ENCODE measurements at places on chromosomes 12 and 14. TPM values are rescaled to one million over a fixed set of nuclear protein-coding genes. Genes with fewer than 3 reads are reported as not detected.

The PLCZ1 gene
- not detected for total RNA-seq

The NGB gene
- total RNA-seq, result not detected

The SRRM4 gene
- 10.8 TPM for total RNA-seq

The CD163 gene
- not detected for total RNA-seq

The DNAH10 gene
- 2.0 TPM for total RNA-seq

GRCh38 chr14:54355698-54356097 is 41.1 kb upstream of the CDKN3 start:
- DNase-seq, result no peak

GRCh38 chr12:22577667-22578066 is 33.3 kb upstream of the C2CD5 start:
- DNase-seq, result no peak

DNA sequence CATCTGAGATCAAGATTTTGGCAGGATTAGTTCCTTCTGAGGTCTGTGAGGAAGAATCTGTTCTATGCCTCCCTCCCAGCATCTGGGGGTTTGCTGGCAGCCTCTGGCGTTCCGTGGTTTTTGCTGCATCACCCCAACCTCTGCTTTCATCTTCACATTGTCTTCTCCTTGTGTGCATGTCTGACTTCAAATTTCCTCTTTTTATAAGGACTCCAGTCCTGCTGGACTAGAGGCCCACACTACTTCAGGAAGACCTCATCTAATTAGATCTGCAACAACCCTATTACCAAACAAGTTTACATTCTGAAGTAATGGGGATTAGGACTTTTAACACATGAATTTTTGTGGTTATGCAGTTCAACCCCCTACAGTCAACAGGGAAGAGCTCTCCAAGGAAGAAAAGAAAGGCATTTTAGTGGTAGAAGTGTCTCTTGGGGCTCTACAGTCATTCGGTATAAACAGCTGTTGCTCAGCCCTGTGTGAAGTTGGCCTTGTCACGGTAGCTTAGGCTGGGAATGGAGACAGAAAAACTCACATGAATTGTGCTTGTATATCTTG is 89.7 kb downstream of the CAND1 start:
- DNase-seq, result no peak

DNA sequence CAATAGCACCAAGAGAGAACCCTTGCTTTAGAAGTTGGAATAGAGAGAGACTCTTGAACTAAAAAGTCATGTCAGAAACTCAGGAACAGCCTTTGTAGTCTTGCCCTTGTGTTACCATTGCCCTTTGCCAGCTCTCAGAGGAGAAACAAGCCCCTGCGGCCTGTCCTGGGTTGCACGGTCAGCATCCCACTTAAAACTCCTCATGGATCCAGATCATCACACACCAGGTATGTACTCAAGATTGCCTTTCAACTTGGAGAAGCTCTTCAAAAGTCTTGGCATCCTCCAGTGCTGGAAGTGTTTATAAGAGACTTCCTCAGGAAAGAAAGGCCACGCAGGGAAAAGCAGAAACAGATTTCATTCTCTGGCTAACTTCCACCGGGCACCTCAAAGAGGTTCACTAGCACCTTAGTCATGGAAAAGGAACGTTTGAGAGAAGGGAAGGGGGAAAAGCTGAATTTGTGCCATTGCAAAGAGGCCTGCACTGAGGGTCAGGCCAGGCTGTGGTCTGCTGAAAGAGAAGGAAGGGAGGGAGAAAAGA is 594.2 kb downstream of the MED13L start:
- no peak for DNase-seq

- DNase-seq, result no peak
Measured at GRCh38 chr12:50572287-50572686, 67.5 kb downstream of the DIP2B start.

- no peak for DNase-seq
Measured at GRCh38 chr14:101858791-101859537, 97.5 kb downstream of the PPP2R5C start.

DNA sequence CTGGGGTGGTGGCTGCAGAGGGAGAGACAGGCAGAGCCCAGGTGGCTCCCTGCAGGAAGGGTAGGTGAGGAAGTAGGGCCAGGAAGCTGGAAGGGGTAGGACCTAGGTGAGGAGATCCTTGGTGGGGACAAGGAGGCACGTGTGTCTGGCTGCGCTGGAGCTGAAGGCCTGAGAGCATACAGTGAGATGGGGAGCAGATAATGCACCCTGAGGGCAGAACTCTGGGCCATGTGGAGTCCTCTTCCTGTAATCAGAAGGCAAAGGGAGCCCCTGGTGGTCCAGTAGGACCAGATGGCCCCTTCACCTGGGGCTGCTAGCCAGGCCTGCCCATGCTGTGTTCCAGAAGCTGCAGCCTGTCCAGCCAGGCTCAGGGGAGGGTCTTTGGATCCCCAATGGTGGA is 15.3 kb upstream of the KRT80 start:
- no peak for DNase-seq

DNA sequence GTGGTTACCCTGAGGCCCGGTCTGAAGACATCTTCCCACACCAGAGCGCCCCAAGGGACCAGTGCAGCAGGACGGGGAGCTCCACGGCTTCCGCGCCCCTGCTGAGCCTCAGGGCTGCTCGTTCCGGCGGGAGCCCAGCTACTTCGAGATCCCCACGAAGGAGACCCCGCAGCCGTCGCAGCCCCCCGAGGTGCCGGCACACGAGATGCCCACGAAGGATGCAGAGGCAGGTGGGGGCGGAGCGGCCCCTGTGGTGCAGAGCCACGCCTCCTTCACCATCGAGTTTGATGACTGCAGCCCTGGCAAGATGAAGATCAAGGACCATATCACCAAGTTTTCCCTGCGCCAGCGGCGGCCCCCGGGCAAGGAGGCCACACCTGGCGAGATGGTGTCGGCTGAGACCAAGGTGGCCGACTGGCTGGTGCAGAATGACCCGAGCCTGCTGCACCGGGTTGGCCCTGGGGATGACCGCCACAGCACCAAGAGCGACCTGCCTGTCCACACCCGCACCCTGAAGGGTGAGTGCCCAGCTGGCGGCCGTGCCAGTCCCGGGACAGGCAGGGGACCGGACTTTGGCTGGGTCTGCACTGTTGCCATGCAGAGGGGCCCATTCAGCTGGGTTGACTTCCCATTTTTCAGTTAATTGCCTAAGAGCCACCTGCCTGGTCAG is 18.1 kb downstream of the CEP170B start:
- no peak for DNase-seq

- DNase-seq, result no peak
Measured at GRCh38 chr12:27464220-27464554, 17.7 kb downstream of the SMCO2 start.

- no peak for DNase-seq
Measured at GRCh38 chr12:71071536-71072097, 86.2 kb downstream of the TSPAN8 start.

GRCh38 chr12:101117842-101118241 is 92.2 kb downstream of the SLC5A8 start:
- DNase-seq, result no peak

DNA sequence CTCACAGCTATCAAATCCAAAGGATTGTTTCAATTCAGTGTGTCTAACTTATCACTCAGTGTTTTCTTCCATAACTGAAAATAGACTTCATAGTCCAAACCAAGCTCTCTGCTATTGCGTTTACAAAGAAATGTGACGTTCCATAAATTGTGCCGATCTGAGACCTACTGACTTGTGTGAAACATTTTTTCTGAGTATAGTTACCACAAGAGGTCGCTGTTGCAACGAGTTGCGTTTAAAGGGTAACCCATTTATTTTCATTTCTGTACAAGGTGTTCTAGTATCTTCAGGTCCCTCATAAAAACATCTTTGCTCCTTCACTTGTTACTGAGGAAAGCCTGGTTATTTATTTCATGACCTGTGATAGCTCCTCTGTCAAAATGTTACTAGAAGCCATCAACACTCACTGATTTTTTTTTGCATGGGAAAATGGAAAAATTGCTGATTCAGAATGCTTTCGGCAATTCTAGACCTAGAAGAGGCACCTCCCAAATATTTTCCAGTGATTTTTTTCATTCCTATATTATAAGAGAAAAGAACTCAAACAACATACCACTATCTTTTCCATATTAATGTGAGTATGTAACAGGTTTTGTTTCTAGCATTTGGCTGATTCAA is 60.9 kb upstream of the OR4E1 start:
- DNase-seq, result peak; percentile 13

- peak; percentile 75 for DNase-seq
Measured at GRCh38 chr14:103057372-103058163, at the start of gene CDC42BPB. CDC42BPB (minus strand) TSS chr14:103057549; CDS start chr14:103057173, 376 bp downstream.

- DNase-seq, result no peak
Measured at GRCh38 chr12:65858831-65859230, 34.5 kb downstream of the HMGA2 start.

GRCh38 chr12:118145113-118145797 is 9.3 kb downstream of the PEBP1 start:
- no peak for DNase-seq

DNA sequence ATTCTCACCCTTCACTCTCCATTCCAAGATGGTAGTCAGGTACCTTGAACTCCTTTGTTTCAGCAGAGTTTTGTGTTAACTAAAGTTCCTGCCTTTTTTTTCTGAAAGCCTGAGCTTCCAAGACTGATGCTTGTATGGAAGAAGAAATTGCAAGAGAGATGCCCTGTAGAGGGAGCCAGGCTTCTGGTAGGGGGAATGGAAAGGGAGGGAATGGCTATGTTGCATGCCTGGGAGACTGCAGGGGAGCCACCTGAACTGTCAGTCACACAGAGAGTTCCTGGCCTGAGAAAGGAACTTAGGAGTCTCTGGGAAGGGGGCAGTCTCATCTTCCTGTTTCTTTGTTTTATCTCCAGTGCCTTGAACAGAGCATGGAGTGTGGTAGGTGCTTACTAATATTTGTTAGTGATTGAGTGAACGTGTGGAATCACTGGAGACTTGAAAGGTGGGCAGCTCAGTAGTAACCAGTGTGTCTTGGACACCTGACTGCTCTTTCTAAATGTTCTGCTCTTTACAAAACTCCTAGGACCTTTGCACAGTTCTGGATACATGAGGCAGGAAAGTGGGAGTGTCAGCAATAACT is 132.2 kb downstream of the ANO4 start:
- DNase-seq, result peak; percentile 6

GRCh38 chr12:117818400-117818799 is 150.4 kb downstream of the KSR2 start:
- DNase-seq, result no peak

- no peak for DNase-seq
Measured at GRCh38 chr14:82113710-82114109, 580.1 kb upstream of the SEL1L start.

- peak; percentile 11 for DNase-seq
Measured at GRCh38 chr12:2739832-2740641, 54.7 kb upstream of the FKBP4 start.

DNA sequence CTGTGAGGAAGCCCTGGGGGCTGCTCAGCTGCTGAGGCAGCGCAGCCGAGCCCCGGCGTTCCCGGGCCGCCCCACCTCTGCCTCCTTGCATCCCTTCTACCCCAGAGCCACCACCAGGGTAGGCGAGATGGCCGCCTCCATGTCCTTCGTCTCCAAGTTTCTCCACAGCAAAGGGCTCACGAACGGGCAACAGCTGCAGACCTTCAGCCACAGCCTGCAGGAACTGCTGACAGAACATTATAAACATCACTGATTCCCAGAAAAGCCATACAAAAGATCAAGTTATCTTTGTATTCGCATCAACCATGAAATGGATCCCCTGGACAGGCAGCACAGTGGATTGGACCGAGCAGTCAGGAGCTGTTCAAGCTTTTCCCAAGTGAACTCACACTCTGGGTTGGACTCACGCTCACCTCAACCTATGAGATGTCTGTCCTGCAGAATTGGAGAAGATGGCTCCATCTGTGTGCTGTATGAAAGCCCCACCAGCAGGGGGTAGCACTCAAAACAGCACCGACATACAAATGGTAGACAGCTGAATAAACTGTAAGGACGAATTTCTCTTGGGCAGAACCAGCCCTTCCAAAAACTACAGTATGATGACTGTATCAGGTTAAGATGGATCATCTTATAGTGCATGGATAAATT is 19.4 kb upstream of the A2M start:
- DNase-seq, result no peak

DNA sequence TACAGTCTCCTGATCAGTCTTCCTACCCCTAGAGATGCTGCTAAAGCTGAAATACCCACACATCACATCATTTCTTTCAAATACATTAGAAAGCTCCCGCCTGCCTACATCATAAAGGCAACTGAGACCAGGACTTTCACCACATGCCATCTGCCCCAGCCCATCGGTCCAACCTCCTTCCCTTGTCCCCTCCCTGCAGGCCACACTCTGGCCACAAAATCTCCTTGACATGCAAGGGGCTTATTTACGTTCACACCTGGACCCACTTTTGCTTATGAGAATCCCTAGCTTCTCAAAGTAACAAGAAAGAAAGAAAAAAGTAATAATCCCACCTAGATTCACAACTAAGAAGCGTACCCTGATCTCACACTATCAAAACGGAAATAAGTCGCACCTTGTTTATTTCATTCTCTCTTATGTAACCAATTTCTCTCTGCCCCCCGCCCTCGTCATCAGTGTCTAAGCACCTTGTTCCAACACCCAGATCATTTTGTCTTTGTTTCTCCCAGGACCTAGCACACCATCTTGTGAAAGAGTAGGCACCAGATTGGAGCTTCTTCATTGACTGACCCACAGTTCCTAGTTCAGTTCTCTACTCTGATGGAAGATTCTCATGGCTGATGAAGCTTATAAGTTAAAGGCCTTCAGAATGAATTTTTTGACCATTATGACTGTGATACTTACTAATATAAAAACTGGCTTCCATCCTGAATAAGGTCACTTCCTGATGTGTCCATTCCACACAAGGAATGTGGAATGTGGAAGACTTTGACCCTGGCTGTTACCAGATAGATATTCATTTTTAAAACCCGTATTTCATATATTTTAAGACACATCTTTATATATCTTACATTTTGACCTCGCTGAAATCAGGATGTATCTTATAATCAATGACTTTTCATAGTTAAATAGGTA is 7.7 kb downstream of the WSB2 start:
- no peak for DNase-seq

DNA sequence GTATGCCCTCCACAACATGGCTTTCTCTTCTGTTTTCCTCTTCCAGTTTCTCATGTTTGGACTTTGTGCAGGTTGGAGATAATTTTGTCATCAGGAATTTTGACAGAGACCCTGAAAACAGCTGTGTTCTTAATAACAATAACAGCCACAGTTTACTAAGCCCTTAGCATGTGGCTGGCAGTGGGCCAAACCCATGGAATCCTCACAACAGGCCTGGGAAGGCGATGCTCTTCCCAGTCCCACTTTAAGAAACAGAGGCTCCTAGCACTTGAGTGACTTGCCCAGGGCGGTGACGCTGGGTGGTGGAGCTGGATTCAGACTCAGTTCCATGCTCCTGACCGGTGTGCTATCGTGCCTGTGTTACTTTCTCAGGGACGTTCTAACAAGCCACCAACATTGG is 20.1 kb upstream of the PLEKHG3 start:
- DNase-seq, result no peak

- no peak for DNase-seq
Measured at GRCh38 chr12:12486661-12487240, 75.9 kb downstream of the DUSP16 start.

- no peak for DNase-seq
Measured at GRCh38 chr14:57749267-57749666, 116.6 kb downstream of the SLC35F4 start.

GRCh38 chr12:2482938-2483660 is 311.7 kb upstream of the FKBP4 start:
- no peak for DNase-seq

- no peak for DNase-seq
Measured at GRCh38 chr12:105033851-105034250, 47.7 kb downstream of the NOPCHAP1 start.
